EH (cell line): ENCODE measurements at places on chromosomes 1 and 21.

- no peak for DNase-seq
Observed at GRCh38 chr1:199082778-199083389, 444.0 kb downstream of the PTPRC start.

DNA sequence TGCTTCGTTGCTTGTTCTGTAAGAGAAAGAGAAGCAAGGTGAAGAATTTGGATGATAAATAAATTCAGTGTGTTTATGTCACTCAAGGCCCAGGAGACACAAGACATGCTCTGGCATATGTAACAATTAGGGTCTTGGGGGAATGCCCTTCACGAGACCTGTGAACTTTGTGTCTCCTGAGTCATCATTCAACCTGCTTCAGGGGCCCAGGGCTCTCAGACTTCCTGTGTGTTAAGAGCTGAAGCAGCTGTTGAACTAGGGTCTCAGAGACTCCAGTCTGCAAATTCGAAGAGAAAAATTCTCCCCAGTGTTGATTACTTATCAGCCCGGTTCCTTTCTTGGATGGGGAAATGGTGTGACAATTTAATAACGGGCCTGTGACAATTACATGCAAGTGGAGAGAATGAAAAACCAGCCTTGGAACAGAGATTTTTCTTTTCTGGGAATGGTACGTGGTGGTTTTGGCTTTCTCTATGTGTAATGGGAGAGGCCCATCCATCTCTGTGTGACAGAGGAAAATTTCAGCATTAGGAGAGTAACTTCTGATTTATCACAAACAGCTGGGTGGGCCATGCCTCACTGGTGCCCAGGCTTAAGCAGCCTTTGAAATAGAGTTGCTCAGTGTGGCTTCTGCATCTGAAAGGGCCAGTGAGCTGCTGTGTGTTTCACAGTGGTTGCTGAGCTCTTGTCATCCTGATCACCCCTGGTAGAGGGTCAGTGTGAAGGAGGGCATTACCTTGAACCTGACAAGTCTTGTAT, 22.4 kb downstream of the HUNK start:
- DNase-seq, result no peak

DNA sequence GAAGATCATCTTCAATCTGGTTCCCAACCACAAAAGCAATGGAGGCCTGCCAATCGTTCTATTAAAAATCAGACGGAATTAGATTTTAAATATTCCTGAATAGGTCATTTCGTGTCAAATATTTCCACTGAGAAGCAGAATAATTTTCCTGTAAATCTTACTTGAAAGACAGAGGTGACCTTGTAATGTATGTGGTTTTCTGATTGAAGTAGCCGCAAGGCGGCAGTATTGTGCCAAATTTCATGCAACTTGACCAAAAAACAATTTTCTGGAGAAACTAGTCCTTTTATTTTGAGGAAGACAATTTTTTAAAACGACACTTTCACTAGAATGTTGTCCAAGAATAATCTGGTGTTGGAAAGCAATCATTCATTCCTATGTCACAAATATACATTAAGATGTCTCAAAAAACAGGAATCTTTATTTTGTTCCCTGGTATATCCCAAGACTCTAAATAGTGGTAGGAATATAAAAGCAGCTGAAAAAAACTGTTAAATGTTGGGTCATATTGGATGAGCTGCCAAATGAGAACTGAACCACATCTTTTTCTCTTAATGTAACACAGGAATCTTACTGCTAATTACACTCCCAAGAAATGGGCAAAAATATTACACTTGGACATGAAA, 33.6 kb downstream of the SPAG17 start:
- DNase-seq, result peak; percentile 65

DNA sequence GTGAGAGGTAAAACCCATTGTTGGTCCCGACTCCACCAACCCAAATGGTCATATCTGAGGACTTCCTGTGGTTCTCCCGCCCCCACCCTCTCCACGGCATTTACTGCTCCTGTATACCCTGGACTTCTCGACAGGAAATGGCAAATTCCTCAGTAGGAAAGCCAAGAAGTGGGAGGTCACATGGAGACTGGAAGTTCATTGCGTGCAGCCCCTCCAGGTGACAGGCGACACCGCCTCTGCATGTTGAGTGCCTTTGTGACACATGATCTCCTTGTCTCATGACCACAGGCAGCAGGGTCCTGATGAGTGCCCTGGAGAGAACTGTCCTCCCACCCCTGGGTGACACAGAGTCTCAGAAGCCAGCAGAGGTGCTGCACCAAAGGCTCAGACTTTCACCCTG, 24.2 kb downstream of the ERG start:
- peak; percentile 9 for DNase-seq

GRCh38 chr1:239811211-239811885, 280.3 kb upstream of the FMN2 start:
- no peak for DNase-seq

DNA sequence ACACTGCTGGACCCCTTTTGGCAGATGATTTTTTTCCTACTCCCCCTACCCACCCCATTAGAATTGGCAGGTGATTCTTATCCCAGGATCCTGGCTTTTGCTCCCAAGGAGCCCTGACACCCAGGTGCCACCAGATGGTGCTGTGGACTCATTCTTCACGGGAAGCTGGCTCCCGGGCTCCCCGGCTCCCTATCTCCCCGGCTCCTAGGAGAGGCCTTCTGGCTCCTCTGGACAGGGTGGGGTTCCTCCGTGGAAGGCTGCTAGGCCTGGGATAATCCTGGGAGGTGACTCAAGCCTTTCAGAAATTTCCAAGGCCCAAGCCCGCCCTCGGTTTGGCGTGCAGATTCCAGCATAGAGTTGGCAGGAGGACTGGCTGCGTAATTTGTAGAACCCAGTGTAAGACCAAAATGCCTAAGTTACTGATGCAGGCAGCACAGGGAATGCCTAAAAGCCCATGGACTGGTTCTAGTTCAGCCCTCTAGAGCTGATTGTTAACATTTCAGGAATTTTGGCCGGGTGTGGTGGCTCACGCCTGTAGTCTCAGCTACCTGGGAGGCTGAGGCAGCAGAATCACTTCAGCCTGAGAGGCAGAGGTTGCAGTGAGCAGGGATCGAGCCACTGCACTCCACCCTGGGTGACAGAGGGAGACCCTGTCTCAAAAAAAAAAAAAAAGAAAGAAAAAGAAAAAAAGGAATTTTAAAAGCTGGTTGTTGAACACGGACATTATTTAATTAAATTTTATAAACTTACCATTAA, 6.8 kb upstream of the BSDC1 start:
- peak; percentile 87 for DNase-seq

GRCh38 chr1:186950547-186950946, 121.8 kb downstream of the PLA2G4A start:
- peak; percentile 11 for DNase-seq

DNA sequence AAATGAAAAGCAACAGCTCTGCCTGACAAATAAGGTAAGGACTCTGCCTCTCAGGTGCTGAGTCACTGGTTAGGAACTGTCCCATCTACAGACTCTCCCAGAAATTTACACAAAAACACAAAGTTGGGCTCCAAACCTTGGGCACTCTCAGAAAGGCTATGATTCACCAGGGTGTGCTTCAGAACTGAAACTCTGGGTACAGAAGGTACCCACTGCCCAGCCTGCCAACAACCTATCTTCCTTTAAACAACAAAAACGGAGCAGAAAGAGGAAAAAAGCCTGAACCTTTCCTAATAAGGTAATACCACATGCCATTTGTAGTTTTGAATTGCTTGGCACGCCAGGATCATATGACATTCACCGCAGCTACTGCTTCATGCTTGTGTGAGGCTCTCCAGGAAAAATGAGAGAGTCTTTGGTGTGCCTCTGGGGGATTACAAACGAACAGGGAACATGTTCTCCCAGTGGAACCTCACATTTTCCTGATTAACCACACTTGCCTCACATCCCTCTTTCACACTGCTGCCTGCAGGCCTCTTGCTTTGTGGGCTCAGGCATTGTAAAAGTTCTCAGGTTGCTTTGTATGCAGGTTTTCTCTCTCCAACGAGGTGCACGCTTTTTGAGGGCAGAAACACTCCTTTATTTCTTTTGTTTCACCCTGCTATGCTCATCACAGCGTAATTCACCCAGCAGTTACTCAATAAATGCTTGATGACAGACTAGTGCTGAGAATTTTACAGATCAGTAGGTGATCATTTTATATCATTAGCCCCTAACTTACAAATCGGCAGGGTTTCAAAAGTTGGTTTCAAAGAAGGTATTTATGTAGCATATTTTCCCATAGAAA, 65.1 kb downstream of the GADD45A start:
- peak; percentile 90 for DNase-seq

- DNase-seq, result no peak
Observed at GRCh38 chr1:43689289-43689688, 18.0 kb upstream of the ST3GAL3 start.

DNA sequence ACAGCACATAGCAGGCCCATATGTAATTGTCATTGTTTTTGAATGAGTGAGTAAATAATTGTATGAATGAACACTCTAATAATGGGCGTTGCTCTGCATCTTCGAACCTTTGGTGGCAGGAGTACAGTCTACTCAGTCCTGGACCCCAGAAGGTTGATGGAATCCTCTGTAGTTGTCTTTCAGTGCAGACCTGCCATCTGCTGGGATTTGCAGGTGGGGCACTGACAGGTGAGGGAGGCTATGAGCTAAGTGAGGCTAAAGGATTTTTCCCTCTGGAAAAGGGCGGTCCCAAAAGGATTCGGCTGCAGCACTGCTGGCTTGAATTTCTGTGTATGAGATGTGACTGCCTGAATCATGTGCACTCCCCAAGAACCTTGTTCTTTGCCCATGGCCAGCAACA, 53.4 kb downstream of the PLXNA2 start:
- no peak for DNase-seq

GRCh38 chr1:186297439-186298045, 77.5 kb downstream of the TPR start:
- no peak for DNase-seq

- DNase-seq, result peak; percentile 32
Observed at GRCh38 chr1:206419250-206419649, 51.0 kb upstream of the IKBKE start.

DNA sequence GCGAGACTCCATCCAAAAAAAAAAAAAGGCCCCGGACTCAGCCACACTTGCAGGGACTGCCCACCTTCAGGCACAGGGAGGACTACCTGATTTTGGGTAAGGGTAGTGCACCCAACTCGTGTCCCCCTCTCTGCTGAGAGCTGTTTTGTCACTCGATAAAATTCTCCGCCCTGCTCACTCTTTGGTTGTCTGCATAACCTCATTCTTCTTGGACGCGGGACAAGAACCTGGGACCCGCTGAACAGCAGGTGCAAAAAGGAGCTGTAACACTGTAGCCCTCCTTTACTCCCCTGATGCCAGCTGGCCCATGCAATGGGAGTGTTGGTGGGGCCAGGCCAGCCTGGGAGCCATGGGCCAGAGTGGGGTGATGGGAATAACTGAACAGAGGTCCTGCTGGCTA, 10.6 kb downstream of the S100B start:
- no peak for DNase-seq

DNA sequence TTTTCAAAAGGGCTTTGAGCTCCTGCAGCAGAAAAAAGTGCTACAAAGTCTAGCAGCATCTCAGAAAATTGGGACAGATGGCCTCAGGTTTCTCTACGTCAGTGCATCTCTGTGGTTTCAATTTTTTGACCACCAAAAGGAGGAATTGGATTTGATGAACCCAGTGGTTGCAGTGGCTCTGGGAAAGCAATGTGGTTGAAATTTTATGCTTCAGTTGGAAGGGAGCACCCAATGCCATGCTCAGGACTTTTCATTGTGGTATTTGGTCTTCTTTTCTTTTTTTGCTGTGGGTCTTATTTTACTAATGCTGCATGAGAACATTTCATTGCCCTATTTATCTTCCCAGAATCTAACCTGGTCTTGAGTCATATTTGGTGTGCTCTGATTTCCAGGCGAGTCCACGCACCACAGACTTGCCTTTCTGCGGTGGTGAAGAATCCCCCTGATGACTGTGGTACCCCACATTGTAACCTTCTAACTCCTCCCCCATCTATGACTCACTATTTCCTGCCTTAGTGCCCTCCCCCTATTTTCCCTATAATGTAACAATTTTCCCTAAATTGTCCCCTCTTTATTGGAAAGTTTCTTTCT, 56.7 kb downstream of the S1PR1 start:
- peak; percentile 57 for DNase-seq

- DNase-seq, result peak; percentile 65
Observed at GRCh38 chr1:1371746-1372711, 3.0 kb downstream of the AURKAIP1 start.

GRCh38 chr1:25431955-25432719, 1.4 kb downstream of the MACO1 start:
- peak; percentile 18 for DNase-seq
